ENCODE measurements at places on chromosomes 2 and 18.

GRCh38 chr18:33741760-33742159 is 163.7 kb downstream of the ASXL3 start:
- no peak for DNase-seq

DNA sequence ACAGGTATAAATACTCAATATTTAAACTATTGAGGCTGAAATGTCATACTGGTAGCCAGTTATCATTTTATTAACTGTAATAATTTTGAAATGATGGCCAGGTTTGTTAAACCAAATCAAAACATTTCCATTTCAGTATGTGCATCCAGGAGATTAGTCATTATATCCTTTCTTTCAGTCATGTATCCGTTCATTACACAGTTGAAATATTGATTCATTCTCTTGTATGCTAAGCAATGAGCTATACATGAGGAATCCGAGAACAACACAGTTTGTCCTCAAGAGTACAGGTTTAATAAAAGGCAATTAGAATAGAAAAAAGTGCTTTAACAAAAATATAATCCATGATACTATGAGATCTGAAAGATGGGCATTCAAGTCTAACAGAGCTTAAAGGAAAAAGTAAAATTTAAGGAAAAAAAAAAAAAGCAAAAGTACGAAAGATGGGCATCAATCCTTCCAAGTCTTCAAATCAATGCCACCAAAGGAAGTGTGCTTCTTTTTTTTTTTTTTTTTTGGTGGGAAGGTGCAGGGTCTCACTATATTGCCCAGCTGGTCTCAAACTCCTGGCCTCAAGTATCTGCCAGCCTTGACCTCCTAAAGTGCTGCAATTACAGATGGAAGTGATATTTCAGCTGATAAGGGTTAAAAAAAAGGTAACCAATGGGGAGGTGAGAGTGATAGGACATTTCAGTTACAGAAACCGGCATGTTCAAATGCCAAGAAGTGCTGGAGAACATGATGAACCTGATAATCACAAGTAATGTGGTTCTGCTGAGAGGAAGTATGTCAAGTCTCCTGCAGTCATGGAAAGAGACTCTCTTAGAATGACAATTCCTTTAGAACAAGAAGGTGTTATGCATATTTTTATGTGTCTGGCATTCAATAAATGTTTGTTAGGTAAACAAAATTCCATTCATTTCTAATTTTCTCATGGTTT is 35.8 kb downstream of the PUM2 start:
- DNase-seq = no peak

GRCh38 chr18:56083097-56083521 is 495.1 kb upstream of the TCF4 start:
- peak; percentile 14 for DNase-seq

GRCh38 chr18:64974391-64975125 is 776.3 kb upstream of the CDH7 start:
- no peak for DNase-seq

GRCh38 chr18:9804517-9805104 is 81.2 kb upstream of the TXNDC2 start:
- DNase-seq = no peak

DNA sequence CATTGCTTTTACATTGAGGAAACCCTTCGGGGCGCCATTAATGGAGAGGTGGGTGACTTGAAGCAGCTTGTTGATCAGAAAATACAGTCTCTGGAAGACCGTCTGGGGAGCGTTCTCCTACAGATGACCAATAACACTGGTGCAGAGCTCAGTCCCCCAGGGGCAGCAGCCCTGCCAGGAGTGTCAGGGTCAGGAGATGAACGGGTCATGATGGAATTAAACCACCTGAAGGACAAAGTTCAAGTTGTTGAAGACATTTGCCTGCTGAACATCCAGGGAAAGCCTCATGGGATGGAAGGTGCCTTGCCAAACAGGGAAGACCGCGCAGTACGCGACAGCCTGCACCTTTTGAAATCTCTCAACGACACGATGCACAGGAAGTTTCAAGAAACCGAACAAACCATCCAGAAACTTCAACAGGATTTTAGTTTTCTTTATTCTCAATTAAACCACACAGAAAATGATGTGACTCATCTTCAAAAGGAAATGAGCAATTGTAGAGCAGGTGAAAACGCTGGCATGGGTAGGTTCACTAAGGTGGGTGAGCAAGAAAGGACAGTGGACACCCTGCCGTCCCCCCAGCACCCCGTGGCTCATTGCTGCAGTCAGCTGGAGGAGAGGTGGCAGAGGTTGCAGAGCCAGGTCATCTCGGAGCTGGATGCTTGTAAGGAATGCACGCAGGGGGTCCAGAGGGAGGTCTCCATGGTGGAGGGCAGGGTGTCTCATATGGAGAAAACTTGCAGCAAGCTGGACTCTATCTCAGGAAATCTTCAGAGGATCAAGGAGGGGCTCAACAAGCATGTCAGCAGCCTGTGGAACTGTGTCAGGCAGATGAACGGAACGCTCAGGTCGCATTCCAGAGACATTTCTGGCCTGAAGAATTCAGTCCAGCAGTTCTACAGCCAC is 45.0 kb downstream of the EMILIN2 start:
- DNase-seq = no peak

DNA sequence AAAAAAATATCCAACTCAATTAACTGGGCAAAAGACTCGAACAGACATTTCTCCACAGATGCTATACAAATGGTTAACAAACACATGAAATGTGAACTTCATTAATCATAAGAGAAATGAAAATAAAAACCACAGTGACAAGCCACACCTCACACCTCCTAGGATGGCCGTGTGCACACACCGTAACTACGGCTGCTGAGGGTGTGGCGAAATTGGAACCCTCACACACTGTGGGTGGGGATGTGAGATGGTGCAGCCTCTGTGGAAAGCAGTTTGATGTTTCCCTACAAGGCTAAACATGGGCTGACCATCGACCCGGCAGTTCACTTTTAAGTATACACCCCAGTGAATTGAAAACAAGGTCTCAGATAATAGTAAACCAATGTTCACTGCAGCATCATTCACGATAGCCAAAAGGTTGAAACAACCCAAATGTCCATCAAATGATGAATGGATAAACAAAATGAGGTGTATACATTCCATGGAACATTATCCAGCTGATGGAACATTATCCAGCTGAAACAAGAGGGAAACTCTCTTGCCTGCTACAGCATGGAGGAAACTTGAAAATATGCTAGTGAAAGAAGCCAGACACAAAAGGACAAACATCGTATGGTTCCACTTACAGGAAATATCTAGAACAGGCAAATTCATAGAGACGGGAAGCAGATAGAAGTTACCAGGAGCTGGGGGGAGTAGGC is 32.2 kb downstream of the ZAP70 start:
- no peak for DNase-seq

GRCh38 chr2:199814101-199814816 is 36.7 kb downstream of the FTCDNL1 start:
- DNase-seq = no peak

DNA sequence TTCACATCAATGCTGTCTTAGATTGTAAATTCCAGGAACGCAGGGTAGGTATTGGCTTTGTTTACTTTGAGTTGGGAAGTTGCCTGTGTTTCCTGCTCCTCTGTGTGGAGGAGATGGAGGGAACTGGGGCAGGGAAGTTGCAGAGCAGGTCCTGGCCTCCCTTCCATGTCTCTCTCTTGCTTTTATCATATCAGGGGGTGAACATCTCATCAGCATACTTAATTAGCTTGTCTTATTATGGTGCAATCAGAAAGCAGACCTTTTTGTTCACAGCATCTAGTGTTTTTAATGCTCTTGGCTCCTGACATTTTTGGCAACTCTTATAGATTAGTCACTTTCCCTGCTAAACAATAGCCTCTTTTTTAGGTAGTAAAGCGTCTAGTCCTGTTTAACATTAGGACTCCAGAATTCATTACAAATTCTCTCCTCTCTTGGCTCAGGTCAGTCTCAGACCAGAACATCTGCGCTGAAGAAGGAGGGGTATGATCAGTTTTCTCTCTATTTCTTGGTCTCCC is 11.5 kb upstream of the DIPK1C start:
- no peak for DNase-seq

- peak; percentile 12 for DNase-seq
Measured at GRCh38 chr2:26144953-26145680, 27.8 kb upstream of the GAREM2 start.

GRCh38 chr2:64784168-64785061 is 130.7 kb upstream of the SERTAD2 start:
- no peak for DNase-seq

DNA sequence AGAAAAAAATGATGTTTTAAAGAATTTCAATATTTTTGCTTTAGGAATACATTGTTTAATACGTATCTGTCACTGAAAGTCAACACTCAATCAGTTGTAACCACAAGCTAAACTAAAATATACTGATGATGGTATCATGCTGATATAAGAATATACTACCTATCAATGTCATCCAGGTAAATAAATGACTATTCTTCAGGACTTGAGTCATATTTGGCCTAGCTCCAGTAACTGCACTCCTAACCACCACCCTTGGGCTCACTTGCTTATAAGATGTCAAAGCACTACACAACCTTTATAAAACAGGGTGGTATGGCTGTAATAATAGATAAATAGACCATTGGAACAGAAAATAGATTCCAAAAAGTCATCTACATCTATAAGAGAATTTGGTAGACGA is 48.8 kb downstream of the RND3 start:
- DNase-seq = no peak

GRCh38 chr2:241225545-241225944 is 37.1 kb downstream of the ANO7 start:
- DNase-seq = no peak

DNA sequence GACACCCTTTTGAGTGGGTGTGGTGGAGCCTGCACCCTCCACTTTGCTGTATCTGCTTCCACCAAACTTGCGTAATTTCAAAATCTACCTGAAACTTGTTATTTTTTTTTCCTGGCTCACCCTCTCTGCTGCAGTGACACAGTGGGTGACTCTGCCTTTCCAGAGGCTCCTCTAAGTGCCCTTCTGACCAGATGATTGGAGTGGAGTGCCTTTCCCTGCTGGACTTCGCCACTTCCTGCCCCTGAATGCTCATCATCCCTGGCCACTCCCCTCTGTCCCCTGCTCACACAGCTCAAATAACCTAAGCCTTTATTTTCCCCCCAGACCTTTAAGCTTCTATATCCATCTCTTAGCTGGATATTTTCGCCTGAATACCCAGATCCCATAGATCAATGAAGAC is 777.5 kb upstream of the ID2 start:
- DNase-seq = no peak

DNA sequence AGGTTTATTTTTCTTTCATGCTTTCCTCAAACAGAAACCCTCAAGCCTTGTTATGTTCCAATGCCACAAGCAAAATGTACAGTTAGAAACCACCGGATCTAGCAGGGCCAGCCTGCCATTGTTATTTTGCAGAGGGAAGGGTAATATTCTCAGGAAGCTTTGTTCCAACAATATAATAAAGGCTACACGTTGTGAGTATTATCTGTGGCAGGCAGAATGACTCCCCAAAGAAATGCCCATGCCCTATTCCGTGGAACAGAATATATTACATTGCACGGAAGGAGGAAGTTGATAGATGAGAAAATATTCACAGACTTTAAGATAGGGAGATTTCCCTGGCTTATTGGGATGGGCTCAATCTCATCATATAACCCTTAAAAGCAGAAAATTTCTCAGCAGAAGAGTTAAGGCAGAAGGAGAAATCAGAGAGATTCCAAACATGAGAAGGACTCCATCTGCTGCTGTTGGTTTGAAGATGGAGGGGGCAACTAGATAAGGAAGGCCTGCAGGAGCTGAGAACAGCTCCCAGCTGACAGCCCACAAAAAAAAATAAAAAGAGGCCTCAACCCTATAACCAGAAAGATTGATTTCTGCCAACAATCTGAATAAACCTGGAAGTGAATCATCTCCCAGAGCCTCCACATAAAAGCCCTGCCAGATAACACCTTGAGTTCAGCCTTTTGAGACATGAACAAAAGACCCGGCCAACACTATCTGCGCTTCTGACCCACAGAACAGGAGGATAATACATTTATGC is 466.6 kb downstream of the LPIN1 start:
- DNase-seq = no peak

- no peak for DNase-seq
Measured at GRCh38 chr2:9284521-9285297, 78.1 kb downstream of the ASAP2 start.

DNA sequence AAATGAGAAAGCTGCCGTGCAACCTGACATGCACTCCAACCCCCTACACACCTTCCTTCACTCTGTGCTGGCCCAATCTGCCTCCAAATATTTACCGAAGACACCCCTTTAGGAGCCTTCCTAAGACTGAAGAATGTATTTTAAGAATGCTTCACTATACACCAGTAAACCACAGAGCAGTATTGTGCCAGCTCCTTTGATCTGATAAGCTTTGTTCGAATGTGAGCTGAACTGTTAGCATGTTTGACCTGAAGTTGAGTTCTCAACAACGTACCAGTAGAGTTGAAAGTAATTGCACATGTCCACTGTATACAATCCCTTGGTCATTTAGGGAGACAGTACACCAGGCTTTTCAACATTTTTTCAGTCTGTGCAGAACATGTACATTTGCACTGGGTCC is 259.2 kb downstream of the TGIF1 start:
- DNase-seq = no peak

- DNase-seq = peak; percentile 58
Measured at GRCh38 chr2:23900541-23901322, 26.2 kb downstream of the ATAD2B start.

DNA sequence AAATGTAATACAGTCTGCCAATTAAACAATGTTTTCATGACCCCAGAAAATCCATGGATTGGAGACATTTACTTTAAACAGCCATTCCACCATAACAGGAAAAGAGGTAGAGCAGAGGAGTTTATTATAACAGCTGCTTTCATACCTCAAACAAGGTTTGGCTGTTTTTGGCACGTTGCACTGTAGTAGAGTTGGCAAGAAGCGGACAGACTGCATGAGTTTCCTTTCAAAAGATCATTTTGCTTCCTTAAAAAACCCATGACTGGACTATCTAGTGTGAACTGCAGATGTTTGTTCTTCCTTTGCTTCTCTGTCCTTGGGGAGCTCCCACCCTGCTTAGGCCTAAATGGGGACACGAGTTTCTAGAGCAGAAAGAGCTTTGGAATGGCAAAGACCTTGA is 108.5 kb upstream of the THOC1 start:
- DNase-seq = no peak

DNA sequence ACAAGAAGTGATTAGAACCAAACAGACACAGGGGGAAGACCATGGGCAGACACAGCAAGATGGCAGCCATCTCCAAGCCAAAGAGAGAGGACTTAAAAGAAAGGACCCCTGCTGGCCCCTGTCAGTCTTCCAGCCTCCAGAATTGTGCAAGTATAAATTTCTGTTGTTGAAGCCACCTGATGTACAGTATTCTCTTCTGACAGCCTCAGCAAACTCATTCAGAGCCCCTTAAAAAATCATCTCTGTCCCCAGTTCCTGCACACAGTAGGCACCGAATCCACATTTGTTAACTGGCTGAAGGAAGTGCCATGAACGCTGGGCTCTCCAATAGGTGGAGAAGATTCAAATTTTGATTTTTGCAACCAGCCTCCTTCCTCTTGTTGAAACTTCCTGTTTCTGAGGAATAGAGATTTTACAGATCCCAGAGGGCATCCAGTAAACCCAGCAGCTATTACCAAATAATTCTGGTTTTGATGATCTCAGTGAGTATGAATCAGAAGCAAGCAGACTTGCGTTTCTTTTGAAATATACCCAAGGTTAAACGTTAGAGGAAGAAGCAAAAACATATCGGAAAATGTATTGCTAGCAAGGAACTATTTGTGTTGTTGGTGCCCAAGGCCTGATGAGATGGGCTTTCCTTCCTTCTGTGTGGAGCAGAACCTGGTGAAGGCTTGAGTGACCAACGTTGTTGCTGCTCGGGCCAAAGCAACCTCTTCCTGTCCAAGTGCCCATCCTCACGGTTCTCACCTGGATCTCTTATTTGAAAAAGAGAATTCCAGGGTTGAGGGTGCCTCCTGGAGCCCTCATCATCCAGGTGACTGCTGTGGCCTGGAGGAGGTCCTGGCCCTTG is 47.7 kb upstream of the PLB1 start:
- DNase-seq = peak; percentile 67

- DNase-seq = no peak
Measured at GRCh38 chr18:45527891-45528290, 87.4 kb upstream of the SLC14A2 start.
